ENCODE measurements at places on chromosomes 2 and 18. TPM values are rescaled to one million over a fixed set of nuclear protein-coding genes. Genes with fewer than 3 reads are reported as not detected.

GRCh38 chr2:79798776-79799175, 285.9 kb downstream of the CTNNA2 start:
- H3K4me3 ChIP-seq: no peak overlapping the region
- DNase-seq: no peak
- H3K27ac ChIP-seq: no peak overlapping the region
- H3K27me3 ChIP-seq: no peaks in the 10 kb centered on the region
- no peaks in the 10 kb centered on the region for H3K36me3 ChIP-seq

- H3K4me1 ChIP-seq: peaks cover 15% of the 10 kb centered on the region
- no peaks in the 10 kb centered on the region for H3K36me3 ChIP-seq
- H3K27ac ChIP-seq: peak overlapping the region; percentile 52
- no peak for DNase-seq
- no peaks in the 10 kb centered on the region for H3K27me3 ChIP-seq
Observed at GRCh38 chr2:112047537-112048235, 7.4 kb upstream of the TMEM87B start.

- no peaks in the 10 kb centered on the region for H3K36me3 ChIP-seq
- DNase-seq: no peak
- no peaks in the 10 kb centered on the region for H3K4me1 ChIP-seq
- H3K4me3 ChIP-seq: no peak overlapping the region
- no peaks in the 10 kb centered on the region for H3K27me3 ChIP-seq
Observed at GRCh38 chr18:62312851-62313250, 12.3 kb upstream of the TNFRSF11A start.

GRCh38 chr2:222033541-222033940, 265.3 kb downstream of the PAX3 start:
- no peaks in the 10 kb centered on the region for H3K4me1 ChIP-seq
- no peaks in the 10 kb centered on the region for H3K27me3 ChIP-seq
- no peak overlapping the region for H3K27ac ChIP-seq
- H3K36me3 ChIP-seq: no peaks in the 10 kb centered on the region
- no peak for DNase-seq
- no peak overlapping the region for H3K4me3 ChIP-seq

- H3K27ac ChIP-seq: no peak overlapping the region
- no peak overlapping the region for H3K4me3 ChIP-seq
- no peaks in the 10 kb centered on the region for H3K36me3 ChIP-seq
- no peaks in the 10 kb centered on the region for H3K4me1 ChIP-seq
- H3K27me3 ChIP-seq: no peaks in the 10 kb centered on the region
Observed at GRCh38 chr2:169661265-169661664, 32.9 kb downstream of the CFAP210 start.

DNA sequence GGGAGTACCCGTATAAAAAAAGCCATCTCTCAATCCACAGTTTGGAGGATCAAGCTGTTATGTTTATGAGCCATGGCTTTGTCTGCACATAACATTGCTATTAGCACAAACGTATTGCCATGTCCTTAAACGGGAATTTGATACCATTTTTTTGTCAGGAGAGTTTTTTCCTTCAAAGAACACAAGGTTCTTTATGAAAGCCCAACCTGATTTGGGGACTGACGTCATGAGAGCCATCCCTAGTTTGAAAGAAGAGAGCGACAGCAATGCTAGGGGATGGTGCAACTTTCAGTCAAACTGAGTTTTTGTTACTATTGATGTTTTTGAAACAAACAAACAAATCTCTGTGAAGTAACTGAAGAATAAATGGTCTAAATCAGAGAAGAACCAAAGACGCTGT, 376.6 kb downstream of the EIPR1 start:
- no peaks in the 10 kb centered on the region for H3K4me1 ChIP-seq
- no peak overlapping the region for H3K4me3 ChIP-seq
- no peak for DNase-seq

- H3K36me3 ChIP-seq: peaks cover 18% of the 10 kb centered on the region
- no peak for DNase-seq
- peaks cover 19% of the 10 kb centered on the region for H3K4me1 ChIP-seq
- no peak overlapping the region for H3K27ac ChIP-seq
- no peaks in the 10 kb centered on the region for H3K27me3 ChIP-seq
Observed at GRCh38 chr2:189088591-189089205, 90.9 kb downstream of the COL5A2 start.

- no peak overlapping the region for H3K4me3 ChIP-seq
- H3K27me3 ChIP-seq: no peaks in the 10 kb centered on the region
- no peak overlapping the region for H3K27ac ChIP-seq
- no peak for DNase-seq
- peaks cover 6% of the 10 kb centered on the region for H3K4me1 ChIP-seq
Observed at GRCh38 chr2:156452971-156453370, 16.8 kb downstream of the GPD2 start.

- no peaks in the 10 kb centered on the region for H3K27me3 ChIP-seq
- no peak for DNase-seq
- H3K36me3 ChIP-seq: no peaks in the 10 kb centered on the region
- no peak overlapping the region for H3K27ac ChIP-seq
- H3K4me1 ChIP-seq: no peaks in the 10 kb centered on the region
Observed at GRCh38 chr2:35822716-35823115, 532.9 kb upstream of the CRIM1 start.

DNA sequence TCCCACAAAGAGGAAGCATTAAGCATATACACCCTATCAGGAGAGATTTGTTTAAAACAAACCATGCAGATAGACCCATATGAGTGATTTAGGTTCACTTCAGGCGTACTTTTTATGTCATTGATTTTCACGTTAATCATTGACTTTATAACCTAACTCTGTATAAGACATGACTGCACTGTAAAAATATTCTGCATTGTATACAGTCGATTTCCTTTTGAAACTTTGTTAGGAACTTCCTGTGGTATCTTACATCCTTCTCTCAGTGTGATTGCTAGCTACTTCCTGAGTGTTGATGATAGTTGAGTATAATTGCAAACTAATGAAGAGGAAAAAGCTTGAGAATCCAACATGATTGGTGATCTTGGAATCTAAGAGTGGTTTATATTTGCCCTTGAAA, 69.4 kb downstream of the XIRP2 start:
- H3K27ac ChIP-seq: no peak overlapping the region
- no peak overlapping the region for H3K4me3 ChIP-seq
- no peaks in the 10 kb centered on the region for H3K4me1 ChIP-seq
- no peaks in the 10 kb centered on the region for H3K36me3 ChIP-seq

DNA sequence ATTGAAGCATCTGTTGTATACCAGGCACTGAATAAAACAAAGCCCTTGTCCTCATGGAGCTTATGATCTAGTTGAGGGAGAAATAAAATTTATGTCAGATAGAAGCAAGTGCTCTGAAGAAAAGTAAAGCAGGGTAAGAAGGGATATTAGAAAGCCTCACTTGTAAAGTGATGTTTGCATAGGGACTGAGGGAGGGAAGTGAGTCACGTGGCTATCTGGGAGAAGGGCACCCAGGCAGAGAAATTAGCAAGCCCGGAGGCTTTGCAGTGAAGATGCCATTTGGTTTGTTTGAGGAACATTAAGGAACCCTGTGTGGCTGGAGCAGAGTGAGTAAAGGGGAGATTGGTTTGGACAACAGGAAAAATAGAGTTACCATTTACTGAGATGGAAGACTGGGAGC, 52.1 kb downstream of the RBBP8 start:
- no peaks in the 10 kb centered on the region for H3K36me3 ChIP-seq
- H3K4me1 ChIP-seq: no peaks in the 10 kb centered on the region
- no peak for DNase-seq
- H3K27me3 ChIP-seq: no peaks in the 10 kb centered on the region
- no peak overlapping the region for H3K27ac ChIP-seq

DNA sequence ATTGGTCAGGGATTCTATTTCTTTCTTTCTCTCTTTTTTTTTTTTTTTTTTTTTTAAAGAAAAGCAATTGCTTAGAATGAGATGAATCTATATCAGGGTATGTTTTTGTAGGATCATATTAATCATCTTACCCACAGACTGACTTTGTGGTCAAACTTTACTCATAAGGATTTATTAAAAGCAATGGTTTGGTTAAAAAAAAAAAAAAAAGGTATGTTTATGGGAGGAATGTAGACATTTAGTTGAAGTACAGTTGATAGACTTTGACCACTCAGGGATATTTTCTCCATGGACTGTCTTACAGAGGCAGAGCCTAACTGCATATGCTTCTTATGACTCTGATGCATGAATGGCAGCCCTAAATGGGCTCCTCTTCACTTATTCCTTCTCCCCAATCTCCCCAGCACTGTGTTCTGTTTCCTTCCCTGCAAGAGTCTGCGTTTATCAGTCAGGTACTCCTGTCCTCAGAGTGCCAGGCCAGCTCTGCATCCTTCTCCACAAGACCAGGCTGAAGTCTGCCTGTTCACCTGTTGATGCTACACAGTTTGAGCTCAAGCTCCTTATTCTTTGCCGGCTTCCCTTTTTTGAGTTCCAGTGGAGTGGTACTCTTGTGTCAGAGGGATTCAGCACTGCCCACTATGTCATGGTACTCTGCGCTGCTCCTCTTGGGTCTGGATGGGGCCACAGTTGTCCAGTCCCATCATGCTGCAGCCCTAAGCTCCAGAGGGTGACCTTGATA, 24.3 kb downstream of the CRIM1 start:
- no peaks in the 10 kb centered on the region for H3K27me3 ChIP-seq
- H3K27ac ChIP-seq: no peak overlapping the region
- H3K4me3 ChIP-seq: no peak overlapping the region
- peaks cover 76% of the 10 kb centered on the region for H3K4me1 ChIP-seq
- no peaks in the 10 kb centered on the region for H3K36me3 ChIP-seq

GRCh38 chr2:234404957-234405356, 91.9 kb downstream of the ARL4C start:
- no peaks in the 10 kb centered on the region for H3K27me3 ChIP-seq
- H3K27ac ChIP-seq: no peak overlapping the region
- H3K4me3 ChIP-seq: no peak overlapping the region
- no peaks in the 10 kb centered on the region for H3K4me1 ChIP-seq
- no peaks in the 10 kb centered on the region for H3K36me3 ChIP-seq

DNA sequence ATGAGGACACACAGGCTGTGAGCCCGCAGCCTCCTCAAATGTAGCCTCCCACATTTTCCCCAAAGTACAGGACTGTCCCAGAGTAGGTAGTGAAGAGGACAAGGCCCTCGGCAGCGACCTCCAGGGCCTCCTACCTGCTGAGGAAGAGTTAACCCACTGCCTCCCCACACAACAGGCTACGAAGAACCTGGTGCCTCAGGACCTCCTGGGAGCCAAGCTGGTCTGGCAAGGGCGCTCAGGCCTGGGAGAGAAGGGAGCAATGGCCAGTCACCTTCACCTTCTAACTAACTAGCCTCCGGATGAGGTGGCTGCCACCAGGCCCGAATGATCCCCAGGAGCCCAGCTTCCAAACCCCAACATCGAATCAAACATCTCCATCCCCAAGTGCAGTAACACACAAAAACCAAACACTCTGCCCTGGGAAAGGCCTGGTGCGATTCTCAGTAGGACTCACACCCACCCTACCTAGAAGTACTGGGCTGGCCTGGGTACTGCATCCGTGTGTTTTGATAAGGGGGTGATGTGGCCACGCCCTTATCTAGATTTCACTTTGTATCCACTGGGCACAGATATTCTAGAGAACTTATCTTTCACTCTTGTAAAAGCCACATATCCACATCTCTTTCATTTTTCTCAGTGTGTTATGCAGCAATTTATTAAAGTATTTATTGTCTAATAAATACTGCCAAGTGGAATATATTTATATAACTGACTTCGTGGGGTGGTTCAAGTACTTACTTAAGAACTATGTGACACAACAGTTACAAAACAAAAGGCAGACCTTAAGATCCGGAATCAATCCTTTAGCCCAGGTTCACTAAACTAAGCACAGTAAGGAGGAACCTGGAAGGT, 9.7 kb downstream of the ERFE start:
- H3K27ac ChIP-seq: peak overlapping the region; percentile 93
- DNase-seq: no peak
- H3K36me3 ChIP-seq: peaks cover 12% of the 10 kb centered on the region
- H3K4me1 ChIP-seq: peaks cover 56% of the 10 kb centered on the region

- peaks cover 7% of the 10 kb centered on the region for H3K4me1 ChIP-seq
- H3K4me3 ChIP-seq: peak within 1 kb of the TSS; percentile 70
- no peaks in the 10 kb centered on the region for H3K36me3 ChIP-seq
Observed at GRCh38 chr2:165469417-165469816, at the start of gene CSRNP3. TSS of gene CSRNP3 (plus strand) at chr2:165469698. CDS start at chr2:165595066, 125,368 bp downstream.

GRCh38 chr2:175922160-175922559, 79.9 kb downstream of the LNPK start:
- H3K27me3 ChIP-seq: no peaks in the 10 kb centered on the region
- H3K4me1 ChIP-seq: no peaks in the 10 kb centered on the region

DNA sequence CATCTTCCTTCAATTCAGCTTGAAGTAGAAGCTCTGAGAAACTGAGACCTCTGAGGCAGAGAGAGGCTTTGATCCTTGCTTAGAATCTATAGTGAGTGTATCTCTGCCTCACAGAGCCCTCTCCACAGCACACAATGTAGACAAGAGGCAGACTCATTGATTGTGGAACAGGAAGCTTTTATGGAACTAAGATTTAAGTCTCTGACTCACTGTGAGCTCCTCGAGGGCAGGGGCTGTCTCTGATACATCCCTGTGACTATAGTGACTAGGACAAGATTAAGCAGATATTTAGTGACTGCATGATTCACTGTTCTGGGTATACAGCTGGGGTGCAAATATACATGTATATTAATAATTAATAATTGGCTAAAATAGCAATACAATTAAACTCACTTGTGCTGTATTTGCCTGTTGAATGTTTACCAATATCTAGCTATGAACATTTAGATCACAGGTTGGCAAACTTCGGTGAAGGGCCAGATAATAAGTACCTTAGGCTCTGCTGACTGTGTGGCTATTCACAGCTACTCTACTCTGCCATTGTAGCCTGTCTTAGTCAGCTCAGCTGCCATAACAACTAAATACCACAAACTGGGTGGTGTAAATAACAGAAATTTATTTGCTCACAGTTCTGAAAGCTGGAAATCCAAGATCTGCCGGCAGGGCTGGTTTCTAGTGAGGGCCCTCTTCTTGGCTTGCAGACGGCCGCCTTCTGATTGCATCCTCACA, 54.4 kb downstream of the ARHGEF4 start:
- H3K27me3 ChIP-seq: no peaks in the 10 kb centered on the region
- H3K4me3 ChIP-seq: no peak overlapping the region
- H3K4me1 ChIP-seq: no peaks in the 10 kb centered on the region
- H3K36me3 ChIP-seq: no peaks in the 10 kb centered on the region
- no peak overlapping the region for H3K27ac ChIP-seq

DNA sequence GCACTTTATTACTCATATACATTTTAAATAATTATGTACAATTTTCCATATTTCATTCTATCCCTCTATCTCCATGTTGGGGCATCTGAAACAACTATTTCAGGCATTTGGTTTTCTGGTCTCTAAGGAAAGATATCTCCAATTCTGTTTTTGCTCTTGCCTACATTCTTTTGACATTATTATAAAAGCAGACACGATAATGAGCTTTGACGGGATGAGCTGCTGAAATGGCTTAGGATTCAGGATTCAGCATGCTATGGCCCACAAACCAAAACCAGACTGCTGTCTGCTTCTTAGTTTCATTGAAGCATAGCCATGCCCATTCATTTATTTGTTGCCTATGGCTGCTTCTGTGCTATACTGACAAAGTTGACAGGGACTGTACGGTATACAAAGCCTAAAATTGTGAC, 42.7 kb upstream of the GLS start:
- H3K36me3 ChIP-seq: no peaks in the 10 kb centered on the region
- H3K4me3 ChIP-seq: no peak overlapping the region
- no peak for DNase-seq
- H3K4me1 ChIP-seq: peaks cover 33% of the 10 kb centered on the region
- no peaks in the 10 kb centered on the region for H3K27me3 ChIP-seq

Gene AQP12A
- total RNA-seq: not detected

Gene BCL11A
- total RNA-seq: 0.99 TPM

Gene CCDC121
- total RNA-seq: 1.9 TPM

Gene SERPINB3
- not detected for total RNA-seq

Gene QPCT
- total RNA-seq: 5.0 TPM

Gene SERPINB4
- not detected for total RNA-seq

Gene TMEM150A
- 26.3 TPM for total RNA-seq

Gene MPV17
- 68.1 TPM for total RNA-seq

Gene KCNE4
- 9.6 TPM for total RNA-seq

Gene ALK
- total RNA-seq: 2.0 TPM

Gene MC5R
- not detected for total RNA-seq
